Stimulated activated CD4-positive, alpha-beta T cell treated with anti-CD3 and anti-CD28 coated beads, Interleukin-2, amount 100 ng/mL, for 24 hours (primary cell): ENCODE measurements at places on chromosomes 7 and 10.

- peak; percentile 35 for DNase-seq
Measured at GRCh38 chr10:91632671-91633550, at the start of gene PPP1R3C. Gene PPP1R3C (minus strand): TSS chr10:91633071. CDS start chr10:91632969, 102 bp downstream.

DNA sequence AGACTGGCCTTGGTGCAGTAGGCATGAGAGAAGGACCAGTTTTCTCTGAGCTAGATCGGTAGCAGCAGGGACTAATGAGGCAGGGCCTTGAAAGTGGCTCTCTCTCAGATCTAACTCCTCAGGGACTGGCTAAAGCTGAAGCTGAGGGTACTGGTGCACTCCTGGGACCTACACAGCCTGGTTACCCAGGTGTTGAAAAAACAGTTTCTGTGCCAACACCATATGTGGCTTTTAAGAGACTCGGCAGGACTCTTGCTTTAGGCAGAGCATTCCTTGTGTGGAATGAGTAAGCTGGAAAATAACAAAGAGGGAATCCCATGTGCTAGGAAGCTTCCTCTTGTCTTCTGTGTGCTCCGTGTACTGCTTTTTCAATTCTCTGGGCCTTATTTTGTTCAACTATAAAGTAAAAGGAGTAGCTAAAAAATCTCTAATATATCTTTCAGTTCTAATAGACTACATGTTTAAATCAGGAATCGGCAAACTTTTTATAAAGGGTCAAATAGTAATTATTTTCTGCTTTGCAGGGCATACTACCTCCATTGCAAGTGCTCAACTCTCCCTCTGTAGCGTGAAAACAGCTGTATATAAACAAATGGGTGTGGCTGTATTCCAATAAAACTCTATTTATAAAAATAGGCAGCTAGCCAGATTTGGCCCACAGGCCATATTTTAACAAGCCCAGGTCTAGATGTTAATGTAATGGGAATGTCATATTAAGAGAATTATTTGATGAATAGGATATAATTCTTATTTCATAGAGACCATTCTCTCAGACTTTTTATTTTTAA is 186.1 kb upstream of the KAT6B start:
- DNase-seq = no peak

DNA sequence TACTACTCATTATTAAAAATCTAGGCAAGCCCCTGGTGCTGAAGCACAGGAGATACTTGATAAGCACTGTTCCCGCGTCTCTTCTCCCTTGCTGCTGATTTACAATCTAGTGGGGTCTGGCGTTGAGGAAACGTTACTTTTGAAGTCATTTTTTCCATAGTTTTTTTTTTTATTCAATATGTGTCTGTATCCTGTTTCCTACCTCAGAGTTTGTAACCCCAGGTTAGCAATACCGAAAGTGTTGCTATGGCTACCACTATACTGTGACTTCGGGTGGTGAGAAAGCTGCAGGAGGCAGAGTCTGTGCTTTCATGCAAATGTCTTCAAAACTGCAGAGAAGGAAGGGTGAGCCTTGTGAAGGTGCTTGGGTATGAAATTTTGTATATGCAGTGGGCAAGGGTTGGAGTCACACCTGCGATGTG is 458.8 kb upstream of the GHITM start:
- no peak for DNase-seq

DNA sequence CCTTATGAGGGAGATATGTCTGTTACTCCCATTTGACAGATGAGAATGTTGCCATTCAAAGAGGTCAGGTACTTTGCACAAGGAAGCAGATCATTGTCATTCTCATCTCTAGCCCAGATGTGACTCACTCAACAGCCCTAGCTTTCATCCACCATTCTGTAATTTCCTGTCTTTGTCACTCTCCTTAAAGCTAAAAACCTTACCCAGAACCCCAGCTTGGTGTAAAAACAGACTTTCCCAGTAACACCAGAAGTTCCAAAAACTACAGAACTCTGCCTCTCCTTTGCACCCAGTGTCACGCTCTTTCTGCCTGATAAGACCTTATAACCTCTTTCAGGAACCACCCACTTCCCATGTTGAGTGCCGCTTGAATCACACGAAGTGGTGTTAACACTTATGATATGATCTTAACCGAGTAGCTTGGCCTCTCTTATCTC is 89.1 kb upstream of the SP4 start:
- DNase-seq = peak; percentile 53

DNA sequence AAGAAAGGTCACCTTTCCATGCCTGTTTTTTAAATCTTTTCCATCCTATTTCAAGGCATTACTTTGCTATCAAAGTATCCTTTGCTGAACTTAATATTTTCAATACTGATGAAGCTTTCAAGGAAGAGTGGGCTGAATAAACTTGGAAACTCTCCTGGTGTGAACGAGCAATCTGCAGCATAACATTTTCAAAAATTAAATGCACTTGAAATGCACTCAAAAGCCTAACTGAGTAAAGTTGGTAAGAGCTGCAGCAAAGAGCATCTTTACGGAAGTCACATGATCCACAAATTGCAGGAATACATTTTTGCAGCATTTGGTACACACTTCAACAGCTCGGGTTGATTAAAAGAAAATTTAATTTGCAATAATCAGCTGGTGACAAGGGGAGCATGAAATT is 367.3 kb downstream of the PHTF2 start:
- no peak for DNase-seq

- DNase-seq = no peak
Measured at GRCh38 chr10:82551506-82551905, 676.5 kb downstream of the NRG3 start.

DNA sequence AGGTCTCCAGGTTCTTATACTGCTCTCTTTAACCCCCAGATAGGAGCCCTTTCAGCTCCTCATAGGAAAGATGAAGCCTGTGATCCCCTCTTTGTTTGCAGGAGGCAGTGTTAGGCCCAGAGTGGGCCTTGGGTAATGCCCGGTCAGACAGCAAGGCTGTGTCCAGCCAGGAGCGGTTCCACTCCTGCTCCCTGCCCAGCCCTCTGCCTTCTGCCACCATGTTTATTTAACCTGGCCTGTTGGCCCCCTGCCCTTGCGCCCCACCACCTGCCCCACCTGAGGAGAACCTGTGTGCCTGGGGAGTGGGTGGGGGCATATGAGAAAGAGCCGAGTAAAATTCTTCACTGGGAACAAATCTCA is 24.3 kb downstream of the CDH23 start:
- DNase-seq = no peak

- no peak for DNase-seq
Measured at GRCh38 chr10:90963331-90963730, 42.4 kb upstream of the ANKRD1 start.

- no peak for DNase-seq
Measured at GRCh38 chr10:3951993-3952392, 167.0 kb upstream of the KLF6 start.

DNA sequence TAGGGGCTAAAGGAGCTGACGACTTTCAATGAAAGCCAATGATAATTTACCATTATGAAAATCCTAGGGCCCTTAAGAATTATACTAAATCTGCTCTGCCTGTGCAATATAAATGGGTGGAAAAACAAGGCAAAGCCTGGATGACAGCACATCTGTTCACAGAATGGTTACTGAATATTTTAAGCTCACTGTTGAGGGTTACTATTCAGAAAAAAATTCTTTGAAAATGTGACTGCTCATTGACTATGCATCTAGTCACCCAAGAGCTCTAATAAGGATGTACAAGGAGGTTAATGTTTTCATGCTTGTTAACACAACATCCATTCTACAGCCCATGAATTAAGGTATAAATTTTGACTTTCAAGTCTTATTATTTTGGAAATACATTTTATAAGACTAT is 8.9 kb downstream of the DKK1 start:
- no peak for DNase-seq

DNA sequence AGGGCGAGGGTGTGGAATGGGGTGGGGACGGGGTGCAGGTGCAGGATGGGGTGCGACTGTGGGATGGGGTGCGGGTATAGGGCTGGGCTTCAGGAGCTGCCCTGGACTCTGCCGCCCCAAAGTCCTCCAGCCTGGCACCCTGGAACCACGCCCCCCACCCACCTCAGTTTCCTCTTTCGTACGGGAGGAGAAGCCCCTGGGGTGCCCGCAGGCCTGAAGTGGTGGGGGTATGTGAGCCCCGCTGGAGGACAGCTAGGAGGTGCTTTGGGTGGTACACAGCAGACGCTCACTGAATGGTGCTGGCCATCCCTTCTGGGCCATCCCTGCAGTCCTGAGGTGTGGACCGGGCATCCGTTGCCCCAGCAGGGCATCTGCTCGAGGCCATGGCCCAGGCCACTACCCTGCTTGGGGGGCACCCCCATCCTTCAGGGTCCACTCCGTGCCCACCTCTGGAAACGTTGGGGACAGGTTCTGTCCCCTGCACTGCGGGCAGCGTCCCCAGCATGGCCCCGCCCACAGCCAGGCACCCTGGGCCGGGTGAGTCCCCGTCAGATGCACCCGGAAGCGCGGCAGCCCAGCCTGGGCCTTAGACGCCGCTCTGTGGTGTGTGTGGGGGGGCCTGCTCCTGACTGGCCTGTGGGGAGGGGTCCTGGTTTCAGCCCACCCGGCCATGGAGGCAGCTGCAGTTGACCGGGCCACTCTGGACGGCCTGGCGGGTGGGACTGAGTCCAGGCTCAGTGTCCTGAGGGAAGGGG is 41.6 kb downstream of the UNCX start:
- DNase-seq = no peak

GRCh38 chr10:69051303-69051702 is 36.6 kb upstream of the SRGN start:
- DNase-seq = no peak

DNA sequence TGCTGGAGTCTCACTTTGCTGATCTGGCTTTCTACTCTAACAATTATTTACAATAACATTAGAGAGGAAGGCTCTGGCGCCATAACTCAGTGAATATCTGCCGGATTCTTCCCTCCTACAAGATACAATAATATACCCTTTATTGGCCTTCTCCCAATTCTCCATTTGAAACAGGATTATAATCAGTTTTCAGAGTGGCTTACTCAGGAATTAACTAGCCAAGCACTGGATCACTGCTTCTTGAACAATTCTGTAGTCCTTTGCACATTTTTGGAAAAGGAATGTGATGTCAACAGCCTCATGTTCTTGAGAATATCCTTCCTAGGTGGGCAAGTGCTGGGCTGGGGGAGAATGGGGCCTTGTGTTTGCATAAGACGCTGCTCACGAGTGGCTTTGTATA is 125.9 kb downstream of the HIPK2 start:
- DNase-seq = no peak

DNA sequence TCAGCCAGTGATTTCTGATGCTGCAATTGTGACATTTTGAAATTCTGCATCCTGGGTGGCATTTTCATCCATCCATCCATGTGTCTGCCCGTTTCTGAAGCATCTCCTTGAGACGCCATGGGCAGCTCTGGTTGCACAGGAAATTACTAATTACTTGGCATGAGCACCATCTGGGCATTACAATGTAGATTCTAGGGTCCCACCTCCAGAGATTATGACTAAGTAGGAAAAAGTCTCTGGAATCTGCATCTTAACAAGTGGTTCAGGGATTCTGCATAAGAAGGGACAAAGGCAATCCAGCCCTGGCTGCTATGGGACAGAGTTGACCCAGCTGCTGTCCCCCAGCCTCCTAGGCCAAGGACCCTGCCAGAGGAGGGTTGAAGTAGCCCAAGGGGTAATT is 65.3 kb downstream of the CUZD1 start:
- DNase-seq = no peak

DNA sequence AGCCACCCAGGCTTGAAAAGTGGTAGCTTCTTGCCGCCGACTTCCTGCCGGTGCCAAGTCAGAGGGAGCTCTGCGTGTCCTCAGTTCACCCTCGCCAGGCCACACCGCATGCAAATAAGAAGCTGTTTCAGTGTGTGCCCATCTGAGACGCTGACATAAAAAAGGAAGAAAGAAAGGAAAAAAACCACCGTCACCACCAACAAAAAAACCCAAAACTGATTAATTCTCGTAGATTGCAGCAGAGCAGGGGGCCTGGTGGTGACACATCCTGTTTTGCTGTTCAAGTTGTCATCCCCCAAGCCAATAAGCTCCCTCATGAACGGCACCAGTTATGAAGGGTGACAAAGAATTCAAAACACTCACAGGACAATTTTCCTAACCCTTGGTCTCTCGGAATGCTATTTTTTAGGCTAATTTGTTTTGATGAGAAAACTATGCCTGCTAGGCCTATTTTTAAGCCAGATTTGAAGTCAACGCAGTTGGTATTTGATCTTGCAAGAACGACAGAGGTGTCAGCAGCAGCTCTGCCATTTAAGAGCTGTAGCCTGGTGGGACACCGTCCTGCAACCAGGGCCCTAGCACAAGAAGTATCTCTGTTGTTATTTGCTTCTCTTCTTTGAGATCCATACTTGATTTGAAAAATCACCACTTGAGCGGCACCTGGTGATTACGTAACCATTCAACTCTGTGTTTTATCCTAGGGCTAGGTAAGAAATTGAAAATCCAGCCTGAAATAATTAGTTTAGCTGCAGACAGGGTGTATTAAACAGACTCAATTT is 145.6 kb downstream of the PFKFB3 start:
- peak; percentile 82 for DNase-seq

DNA sequence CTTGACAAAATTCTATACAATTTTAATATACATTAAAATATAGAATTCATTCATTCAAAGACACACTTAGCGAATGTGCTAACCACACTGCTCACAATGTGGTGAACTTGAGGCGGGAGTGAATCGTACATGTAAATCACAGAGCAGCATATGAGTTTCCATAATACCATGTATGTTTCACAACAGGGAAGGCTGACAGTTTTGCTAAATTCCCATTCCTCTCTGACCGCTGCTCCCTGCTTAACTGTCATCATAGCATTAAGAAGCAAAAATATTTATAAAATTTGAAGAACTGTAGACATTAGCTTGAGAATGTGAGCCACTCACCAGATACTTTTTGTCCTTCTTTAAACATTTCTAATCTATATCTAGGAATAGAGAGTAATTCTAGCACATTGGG is 763.3 kb downstream of the MAGI2 start:
- DNase-seq = no peak

- DNase-seq = no peak
Measured at GRCh38 chr7:73742753-73743641, 4.4 kb upstream of the ABHD11 start.

- no peak for DNase-seq
Measured at GRCh38 chr7:7808156-7808555, 89.7 kb upstream of the RPA3 start.

GRCh38 chr10:90917238-90917967 is 3.5 kb downstream of the ANKRD1 start:
- DNase-seq = no peak

DNA sequence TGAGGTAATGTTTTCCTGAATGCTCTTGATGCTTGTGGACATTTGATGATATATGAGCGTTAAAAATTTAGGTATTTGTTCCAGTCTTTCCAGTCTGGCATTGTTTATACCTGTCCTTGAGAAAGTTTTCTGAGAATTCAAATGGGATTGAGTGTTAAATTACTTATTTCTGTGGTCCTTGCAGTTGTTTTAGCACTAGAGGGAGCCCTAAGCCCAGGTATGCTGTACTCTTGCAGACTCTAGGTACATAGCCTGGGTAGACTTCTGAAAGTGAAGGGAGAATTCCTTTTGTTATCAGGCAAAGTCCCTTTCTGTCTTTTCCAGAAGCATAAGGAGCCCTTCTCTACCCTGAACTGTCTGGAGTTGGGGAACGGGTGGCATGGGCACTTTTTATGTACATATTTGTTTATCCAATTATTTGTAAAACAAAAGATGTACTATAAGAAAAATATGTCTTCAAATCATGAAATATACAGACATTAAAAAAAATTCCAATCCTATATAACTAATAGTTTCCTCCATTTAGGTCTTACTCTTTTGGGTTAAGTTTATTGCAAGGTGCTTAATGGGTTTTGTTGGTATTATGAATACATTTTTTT is 262.1 kb downstream of the ATRNL1 start:
- peak; percentile 2 for DNase-seq
